ENCODE measurements at places on chromosomes 5 and 9.

DNA sequence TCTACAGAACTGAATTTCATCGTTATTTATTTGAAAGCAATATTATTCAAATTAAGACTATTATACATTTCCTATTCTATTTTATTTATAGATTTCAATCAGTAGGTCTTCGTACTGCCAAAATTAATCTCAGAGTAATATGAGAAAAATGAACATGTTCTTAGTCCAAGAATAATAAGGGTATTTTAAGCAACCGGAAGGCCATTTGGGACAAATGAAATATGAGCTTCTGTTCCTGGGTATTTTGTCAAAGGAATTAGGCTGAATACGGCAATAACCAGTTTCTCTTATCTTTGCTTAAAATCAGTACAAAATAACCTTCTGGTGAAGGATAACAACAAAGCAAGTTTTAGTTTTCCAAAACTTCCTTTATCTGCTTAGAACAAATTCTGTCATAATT is 410.3 kb upstream of the PRR16 start:
- no peak for DNase-seq

DNA sequence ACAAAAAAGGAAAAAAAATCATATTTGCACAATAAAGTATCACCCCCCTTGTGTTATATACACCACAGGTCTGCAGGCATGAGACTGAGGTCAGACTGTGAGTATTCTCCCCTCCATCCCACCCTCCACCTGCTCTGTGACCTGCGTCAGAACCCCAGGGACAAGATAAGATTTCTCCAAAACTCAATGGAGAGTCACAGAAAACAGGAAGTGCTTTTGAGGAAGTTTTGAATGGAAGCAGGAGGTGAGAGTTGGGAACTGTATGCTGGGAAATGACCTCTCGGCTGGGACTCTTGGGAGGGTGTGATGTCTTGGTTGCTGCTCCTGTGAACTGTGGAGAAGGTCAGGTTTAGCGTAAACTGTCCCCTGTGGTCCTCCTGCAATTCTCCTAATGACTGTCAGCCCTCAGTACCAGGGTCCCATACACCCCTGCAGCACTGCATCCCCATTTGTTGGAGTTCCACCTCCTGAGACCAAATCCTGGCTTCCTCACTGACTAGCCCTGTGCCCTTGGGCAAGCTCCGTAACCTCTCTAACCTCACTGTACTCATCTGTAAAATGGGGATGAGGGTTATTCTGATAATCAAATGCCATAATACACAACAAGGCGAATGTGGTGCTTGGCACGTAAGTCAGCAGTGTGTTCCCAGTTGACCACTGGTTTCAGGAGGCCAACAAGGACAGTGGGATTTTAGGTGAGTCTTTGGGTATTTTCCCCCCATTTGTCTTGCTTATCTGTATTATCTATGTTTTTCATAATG is 6.9 kb upstream of the CTSL start:
- DNase-seq = no peak

DNA sequence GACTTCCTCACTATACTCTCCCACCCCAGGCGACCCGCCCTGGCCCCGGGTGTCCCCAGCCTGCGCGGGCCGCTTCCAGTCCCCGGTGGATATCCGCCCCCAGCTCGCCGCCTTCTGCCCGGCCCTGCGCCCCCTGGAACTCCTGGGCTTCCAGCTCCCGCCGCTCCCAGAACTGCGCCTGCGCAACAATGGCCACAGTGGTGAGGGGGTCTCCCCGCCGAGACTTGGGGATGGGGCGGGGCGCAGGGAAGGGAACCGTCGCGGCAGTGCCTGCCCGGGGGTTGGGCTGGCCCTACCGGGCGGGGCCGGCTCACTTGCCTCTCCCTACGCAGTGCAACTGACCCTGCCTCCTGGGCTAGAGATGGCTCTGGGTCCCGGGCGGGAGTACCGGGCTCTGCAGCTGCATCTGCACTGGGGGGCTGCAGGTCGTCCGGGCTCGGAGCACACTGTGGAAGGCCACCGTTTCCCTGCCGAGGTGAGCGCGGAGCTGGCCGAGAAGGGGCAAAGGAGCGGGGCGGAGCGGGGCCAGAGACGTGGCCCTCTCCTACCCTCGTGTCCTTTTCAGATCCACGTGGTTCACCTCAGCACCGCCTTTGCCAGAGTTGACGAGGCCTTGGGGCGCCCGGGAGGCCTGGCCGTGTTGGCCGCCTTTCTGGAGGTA is 2.1 kb downstream of the CA9 start:
- no peak for DNase-seq

- no peak for DNase-seq
These were observed 132.9 kb upstream of the ICE1 start for GRCh38 chr5:5289537-5289936.

DNA sequence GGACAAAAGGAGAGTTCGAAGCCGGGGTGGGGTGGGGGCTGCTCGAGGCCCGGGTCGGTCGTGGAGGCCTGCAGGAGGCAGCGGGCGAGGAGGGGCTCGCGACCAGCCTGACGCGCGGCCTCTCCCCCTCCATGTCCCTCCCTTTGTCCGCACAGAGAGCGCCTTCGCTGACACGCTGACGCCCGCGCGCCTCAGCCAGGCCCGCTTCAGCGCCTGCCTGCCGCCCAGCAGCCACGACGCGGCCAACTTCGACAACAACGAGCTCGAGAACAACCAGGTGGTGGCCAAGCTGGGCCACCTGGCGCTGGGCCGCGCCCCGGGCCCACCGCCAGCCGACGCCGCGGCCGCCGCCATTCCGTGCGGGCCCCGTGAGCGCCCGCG is 42.2 kb downstream of the NEURL1B start:
- no peak for DNase-seq

Data from CD4-positive, alpha-beta T cell treated with Interleukin-21 for 1 hour (primary cell).